Stimulated activated CD8-positive, alpha-beta memory T cell treated with anti-CD3 and anti-CD28 coated beads, Interleukin-7, amount 100 ng/mL, for 24 hours (primary cell): ENCODE measurements at places on chromosomes 7 and 10.

GRCh38 chr7:12351843-12352242 is 51.8 kb downstream of the VWDE start:
- DNase-seq, result no peak

GRCh38 chr7:35505066-35505465 is 189.9 kb downstream of the HERPUD2 start:
- DNase-seq, result no peak

DNA sequence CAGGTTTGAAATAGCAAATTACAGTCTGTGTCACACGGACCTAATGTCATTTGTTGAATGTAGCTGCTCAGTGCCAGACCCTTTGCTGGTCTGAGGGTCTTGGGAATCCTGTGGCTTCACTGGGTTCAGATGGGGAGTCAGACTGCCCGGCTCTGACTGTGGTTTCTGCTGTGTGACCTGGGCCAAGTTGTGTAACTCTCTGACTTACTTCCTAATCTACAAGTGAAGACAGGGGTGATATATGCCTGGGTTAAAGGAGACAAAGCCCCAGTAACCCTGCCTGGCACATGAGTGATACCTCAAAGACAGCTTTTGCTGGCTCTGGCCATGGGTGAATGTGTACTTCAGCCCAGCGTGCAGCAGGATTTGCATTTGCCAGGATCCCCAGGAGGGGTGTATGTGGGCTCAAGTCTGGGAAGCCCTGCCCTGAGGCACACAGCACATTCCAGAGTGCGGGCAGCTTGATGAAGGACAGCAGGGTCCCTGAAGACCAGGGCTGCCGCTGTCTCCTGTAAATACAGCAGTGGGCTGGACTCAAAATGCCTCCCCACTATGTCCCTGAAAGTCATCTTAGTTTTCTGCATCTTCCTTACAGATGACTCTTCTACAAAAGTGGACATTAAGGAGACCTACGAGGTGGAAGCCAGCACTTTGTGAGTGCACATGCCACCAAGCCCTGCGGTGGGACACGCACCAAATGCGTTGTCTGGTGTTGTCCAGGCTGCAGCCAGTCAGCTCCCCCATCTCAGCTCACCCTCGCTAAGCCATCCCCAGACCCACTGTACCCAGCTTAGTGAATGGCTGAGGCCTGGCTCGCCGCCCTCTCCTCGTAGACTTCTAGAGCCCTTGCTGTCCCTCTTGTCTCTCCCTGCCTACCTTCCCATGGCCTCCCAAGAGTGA is 16.4 kb downstream of the NACAD start:
- DNase-seq, result no peak

DNA sequence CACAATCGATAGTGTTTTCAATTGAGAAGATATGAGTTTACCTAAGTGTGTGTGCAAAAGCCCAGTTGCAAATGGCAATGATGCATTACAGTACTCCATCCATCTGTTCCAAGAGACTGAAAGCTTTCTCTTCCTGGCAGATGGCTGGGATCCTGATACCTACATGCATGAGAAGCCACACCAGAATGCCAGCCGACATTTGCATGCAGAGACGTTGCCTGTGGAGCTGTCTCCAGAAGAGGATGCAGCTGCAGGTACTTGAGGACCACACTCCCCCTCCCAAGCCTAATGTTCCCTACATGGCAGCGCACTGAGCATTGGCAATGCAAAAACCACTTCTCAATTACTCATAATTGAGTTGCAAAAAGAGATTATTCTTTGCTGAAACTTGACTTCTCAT is 332.1 kb downstream of the WDR11 start:
- no peak for DNase-seq

DNA sequence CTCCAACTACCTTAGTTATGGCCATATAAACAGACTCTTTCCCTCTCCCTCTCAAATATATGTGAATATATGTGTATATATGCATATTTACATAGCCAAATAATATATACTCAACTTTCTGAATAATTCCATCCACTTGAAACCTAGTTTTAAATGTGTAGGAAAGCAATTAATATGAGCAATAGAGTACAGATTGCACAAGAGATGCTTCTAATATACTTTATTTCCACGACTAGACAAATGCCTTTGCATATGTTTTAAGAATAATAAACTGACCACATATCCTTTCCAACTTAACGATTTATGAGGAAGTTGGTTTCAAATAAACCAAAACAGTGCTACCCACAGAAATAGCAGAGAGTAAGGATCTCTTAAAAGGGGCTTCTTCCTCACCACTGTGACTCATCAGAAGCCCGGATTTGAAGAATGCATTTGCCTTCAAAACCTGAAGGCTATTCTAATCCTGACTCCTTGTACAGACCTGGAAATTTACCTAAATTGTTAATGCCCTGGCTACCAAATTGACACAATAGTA is 266.3 kb downstream of the AHR start:
- no peak for DNase-seq

DNA sequence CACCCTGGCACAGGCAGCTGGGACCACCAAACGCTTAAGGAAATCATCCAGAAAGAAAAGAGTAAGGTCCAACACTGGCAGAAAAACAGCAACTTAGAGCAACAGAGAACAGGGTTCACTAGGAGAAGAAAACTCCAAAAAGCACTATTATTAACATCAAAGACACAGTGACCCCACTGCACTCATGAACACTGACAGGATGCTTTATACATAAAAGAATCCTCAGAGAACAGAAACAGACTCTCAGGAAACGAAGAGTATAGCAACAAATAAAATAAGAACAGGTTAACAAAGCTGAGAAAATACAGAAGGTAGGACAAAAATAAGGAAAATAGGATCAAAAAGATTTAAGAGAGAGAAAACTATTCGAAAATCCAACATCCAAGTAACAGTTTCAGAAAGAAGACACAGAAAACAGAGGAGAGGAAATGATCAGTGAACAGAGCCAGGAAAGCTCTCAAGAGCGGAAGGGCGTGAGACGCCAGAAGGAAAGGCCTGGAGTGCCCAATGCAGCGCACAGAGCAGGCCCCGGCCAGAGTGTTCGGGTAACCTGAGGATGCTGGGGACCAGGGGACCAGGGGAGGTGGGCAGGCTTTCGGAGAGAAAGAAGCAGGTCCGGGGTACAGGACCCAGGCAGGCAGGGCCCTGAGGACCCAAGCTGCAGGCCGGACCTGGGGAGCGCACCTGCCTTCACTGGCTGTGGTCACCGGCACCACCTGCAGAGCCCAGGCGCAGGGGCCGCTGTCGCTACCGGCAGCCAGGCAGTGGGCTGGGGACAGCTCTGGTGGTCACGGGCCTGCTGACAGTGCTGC is 258.2 kb downstream of the MAD1L1 start:
- DNase-seq, result no peak

GRCh38 chr10:77832238-77832637 is 94.3 kb downstream of the DLG5 start:
- no peak for DNase-seq

DNA sequence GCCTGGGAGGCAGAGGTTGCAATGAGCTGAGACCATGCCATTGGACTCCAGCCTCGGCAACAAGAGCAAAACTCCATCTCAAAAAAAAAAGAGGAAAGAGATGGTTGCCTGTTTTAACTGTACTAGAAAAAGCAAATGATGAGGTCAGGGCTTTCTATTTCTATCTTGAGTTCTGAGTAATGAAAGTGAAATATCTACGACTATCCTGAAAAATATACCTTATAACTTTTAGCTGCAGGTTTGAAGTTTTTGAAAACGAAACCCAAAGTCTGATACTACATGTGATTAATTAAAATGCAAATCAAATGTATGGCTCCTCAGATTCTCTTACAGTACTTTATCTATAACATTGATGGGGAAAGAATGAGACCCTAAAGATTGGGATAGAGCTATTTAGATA is 636.2 kb upstream of the LRRN3 start:
- no peak for DNase-seq

DNA sequence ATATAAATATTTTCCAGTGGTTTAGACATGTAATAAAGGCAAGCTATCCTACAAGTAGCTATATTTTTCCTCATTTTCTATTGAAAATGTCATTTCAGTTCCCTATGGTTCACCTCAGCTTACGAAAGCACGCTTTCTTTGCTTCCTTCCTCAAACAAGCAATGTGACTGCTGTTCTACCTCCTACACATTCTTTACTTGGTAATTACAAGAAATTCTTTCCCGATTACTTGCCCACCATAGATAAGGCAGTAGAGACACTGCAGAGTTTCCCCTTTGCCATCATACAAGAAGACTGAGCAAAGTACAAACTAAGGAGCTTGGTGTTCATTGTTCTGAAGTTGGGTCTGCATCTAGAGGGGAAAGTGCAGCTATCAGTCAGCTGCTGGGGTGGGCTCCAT is 249.4 kb downstream of the CRPPA start:
- DNase-seq, result no peak
